Activated CD8-positive, alpha-beta memory T cell treated with anti-CD3 and anti-CD28 coated beads for 1 hour (primary cell): ENCODE measurements at places on chromosomes 3 and 15.

- DNase-seq = no peak
Observed at GRCh38 chr15:42206406-42206805, 1.7 kb downstream of the VPS39 start.

DNA sequence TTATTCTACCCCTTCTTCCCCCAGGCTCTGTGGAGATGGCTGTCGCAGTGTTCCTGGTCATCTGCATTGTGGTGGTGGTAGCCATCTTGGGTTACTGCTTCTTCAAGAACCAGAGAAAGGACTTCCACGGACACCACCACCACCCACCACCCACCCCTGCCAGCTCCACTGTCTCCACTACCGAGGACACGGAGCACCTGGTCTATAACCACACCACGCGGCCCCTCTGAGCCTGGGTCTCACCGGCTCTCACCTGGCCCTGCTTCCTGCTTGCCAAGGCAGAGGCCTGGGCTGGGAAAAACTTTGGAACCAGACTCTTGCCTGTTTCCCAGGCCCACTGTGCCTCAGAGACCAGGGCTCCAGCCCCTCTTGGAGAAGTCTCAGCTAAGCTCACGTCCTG, 12.9 kb downstream of the SPINT1 start:
- DNase-seq = no peak

DNA sequence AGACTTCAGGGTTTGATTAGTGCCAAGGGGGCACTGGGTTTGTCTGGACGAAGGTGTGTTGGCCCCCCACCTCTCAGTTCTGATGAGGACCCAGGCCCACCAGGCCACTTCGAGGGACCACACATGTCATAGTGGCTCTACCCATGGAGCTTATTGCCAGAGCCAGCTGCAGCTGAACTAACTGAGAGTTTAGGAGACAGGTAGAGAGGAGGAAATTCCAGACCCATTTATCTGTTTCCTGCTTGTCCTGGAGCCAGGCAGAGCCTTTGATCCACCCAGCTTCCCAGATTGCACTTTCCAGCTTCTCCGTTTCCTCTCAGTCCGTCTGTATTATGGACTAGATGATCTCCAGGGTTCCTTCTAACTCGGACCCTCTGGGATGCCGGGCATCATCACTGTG, 20.9 kb downstream of the SLC24A1 start:
- DNase-seq = no peak

GRCh38 chr3:125622381-125622791, 27.1 kb upstream of the OSBPL11 start:
- DNase-seq = no peak

- no peak for DNase-seq
Observed at GRCh38 chr3:100963041-100963440, 30.2 kb downstream of the ABI3BP start.

GRCh38 chr3:72440491-72440890, 407.8 kb downstream of the SHQ1 start:
- DNase-seq = no peak

- DNase-seq = no peak
Observed at GRCh38 chr15:70362886-70363285, 265.2 kb upstream of the TLE3 start.

GRCh38 chr3:106058475-106058874, 189.7 kb upstream of the CBLB start:
- no peak for DNase-seq

GRCh38 chr3:31777092-31777491, 204.0 kb downstream of the OSBPL10 start:
- no peak for DNase-seq

DNA sequence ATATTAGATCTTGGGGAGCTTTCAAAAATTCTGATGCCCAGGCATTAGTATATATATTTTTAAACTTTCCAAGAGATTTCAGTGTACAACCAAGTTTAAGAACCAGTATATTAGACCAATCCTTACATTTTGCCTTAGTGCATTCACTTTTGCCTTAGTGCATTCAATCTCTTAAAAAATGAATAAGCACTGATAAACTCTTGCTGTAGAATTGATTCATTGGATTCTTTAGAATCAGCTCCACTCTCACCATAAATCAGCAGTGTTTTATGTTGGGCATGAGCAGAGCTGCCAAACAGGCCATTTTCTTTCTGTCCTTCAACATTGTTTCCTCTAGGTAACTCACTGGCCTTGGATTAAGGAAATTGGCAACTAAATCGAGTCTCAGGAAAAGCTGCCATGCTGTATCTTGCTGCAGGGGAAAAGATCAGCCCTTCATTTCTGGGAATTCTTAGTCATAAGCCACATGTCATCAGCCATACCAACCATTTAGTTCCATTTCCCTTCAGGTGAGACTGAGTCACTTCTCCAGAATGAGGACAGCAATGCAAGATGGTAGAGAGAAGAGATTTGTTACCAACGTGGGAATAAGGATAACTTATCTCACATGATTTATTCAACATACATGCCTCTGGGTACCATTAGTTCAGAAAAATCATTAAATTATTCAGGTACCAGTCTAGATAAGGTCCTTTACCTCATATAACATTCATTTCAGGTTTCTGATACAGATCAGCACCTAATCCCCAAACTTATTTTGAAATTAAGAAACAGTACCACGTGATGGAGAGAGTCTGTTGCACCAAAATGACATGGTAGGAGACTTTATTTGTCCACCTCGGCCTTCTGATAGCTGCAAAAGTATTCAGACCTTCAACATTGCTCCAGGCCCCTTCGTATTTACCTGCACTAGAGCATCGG, 192.5 kb downstream of the P3H2 start:
- DNase-seq = no peak

DNA sequence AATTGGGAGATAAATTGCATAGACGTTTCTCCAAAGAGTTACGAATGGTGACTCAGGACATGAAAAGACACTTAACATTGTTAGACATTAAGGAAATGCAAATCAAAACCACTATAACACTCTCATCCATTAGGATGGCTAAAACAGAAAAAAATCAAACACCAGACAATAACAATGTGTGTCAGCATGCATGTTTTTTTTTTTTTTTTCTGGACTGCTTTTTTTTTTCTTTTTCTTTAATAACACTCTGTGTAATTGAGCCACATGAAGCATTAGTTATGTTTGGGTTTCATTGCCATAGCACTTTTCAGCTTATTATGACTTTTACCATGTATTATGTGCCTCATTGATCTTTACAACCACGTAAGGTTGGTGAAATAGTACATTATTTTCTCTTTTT, 95.0 kb downstream of the NFKBIZ start:
- no peak for DNase-seq

DNA sequence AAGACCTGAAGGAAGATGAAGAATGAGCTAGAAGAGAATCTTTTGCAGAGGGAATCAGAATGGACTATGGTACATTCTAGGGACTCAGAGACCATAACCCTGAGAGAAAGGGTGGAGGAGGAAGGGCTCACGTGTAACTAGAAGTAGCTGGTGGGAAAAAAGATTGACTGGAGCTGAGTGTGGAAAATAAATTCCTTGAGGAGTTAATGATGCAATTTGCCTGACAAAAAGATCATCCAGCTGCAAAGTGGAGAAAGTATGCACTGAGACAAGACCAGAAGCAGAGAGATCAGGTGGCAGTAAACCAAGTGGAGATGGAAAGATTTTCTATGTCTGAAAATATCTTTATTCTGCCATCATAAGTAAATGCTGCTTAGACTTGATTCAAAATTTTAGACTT, 52.9 kb upstream of the TBL1XR1 start:
- DNase-seq = no peak

GRCh38 chr15:55124616-55125015, 72.1 kb downstream of the RSL24D1 start:
- DNase-seq = no peak

DNA sequence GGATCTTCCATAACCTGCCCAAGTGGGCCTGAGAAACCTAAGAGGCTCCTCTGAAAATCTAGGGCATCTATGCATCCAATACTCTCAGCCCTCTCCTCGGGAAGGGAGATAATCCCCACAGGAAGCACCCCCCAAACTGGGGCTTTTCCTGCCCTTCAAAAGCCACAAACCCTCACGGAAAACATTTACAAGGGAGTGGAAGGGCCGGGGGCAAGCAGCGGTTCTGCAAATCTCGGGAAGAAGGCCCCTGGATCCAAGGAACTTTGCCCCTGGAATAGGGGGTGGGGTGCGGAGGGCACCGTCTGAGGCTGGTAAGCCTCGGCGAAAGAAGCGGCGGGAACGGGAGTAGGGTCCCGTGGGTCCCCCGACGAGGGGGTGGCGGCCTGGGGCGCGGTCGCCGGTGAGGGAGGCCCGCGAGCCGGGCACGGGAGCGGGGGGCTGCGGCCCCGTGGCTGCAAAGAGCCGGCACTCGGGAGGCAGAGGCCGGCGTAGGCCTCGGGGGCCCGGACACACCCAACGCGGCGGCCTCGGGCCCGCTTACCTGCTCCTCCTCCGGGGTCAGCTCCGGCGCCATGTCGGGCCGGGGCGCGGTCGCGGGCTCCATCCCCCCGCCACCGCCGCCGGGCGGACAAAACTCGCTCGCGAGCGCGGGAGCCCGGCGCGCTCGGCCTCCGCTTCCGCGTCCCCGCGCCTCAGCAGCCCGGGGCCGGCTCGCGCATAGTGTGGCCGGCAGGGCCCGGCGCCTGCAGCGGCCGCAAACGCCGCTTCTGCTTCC, 755 bp downstream of the PTPN9 start:
- DNase-seq = no peak

GRCh38 chr15:40157778-40158447, 3.0 kb upstream of the BUB1B start:
- DNase-seq = no peak

DNA sequence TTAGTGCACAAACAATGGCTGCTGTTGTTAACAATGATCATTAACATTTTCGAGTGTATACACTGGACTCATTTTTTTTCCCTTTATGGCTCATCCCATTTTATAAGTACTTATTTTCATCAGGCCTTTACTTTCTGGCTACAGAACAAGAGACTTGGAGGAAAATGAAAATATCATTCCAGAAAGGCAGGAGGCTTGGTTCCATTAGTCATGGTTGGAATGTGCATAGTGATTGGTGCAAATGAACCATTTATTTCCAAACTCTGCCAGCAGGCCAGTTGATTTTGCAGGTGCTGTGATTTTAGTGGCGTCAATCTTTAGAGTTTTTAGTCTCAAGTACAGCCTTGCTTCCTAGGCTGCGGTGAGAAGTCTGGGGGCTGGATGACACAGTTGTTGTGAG, 151.8 kb downstream of the ITPR1 start:
- DNase-seq = no peak

GRCh38 chr3:48107227-48107626, 81.0 kb downstream of the CDC25A start:
- no peak for DNase-seq

DNA sequence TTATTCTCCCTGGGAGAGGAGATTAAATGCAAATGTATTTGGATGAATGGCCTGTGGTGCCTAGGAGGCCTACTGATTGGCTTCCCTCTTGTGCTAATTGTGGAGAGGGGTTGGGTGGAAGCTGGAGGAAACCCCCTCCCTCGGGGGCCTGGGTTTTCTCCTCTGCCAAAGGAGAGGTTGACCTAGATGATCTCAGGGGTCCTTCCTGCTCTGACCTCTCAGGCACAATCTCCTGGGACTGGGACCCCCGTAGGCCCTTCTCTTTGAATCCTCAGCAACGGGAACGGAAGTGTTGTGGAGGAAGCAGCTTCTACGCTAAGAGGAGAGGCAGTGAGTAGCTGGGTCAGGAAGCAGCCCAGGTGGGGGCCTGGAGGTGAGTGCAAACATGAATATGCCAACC, 40.5 kb upstream of the MAGEF1 start:
- no peak for DNase-seq

DNA sequence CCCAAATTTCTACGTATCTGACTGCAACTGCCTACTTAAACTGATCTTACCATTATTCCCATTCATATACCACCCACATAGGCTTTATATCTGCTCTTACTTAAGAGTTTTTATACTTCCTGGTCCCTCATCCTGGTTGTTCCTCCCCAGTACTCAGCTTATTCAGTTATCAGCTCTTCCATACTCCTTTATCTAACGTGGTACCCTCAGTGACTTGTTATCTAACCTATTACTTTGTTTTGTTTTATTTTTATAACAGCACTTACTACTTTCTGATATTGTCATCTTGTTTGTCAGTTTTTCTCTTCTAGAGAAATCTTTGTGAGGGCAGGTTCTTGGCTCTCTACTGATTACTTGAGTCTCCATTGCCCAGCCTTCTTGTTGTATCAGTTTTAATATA, 100.6 kb downstream of the ZNF609 start:
- DNase-seq = no peak

GRCh38 chr3:151395806-151396205, 11.3 kb upstream of the P2RY12 start:
- no peak for DNase-seq

DNA sequence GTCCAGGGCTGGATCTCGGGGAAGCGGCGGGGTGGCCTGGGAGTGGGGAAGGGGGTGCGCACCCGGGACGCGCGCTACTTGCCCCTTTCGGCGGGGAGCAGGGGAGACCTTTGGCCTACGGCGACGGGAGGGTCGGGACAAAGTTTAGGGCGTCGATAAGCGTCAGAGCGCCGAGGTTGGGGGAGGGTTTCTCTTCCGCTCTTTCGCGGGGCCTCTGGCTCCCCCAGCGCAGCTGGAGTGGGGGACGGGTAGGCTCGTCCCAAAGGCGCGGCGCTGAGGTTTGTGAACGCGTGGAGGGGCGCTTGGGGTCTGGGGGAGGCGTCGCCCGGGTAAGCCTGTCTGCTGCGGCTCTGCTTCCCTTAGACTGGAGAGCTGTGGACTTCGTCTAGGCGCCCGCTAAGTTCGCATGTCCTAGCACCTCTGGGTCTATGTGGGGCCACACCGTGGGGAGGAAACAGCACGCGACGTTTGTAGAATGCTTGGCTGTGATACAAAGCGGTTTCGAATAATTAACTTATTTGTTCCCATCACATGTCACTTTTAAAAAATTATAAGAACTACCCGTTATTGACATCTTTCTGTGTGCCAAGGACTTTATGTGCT, 527 bp downstream of the B2M start:
- peak; percentile 39 for DNase-seq

DNA sequence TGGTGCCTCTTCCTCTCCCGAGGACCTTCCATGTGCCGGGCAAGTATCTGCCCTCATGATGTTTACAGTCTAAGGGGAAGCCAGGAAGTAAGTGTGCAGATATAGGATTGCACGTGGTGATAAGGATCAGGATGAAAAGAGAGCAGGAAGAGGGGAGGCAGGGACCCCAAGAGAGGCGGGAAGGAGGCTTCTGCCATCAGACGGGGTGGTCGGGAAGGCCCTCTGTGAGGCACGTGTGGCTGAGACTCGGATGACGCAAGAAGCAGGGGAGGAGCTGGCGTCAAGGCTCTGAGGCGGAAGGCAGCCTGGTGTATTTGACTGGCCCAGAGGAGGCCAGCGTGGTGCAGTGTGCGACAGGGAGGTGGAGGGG, 762 bp upstream of the IQSEC1 start:
- DNase-seq = no peak

GRCh38 chr3:31508452-31509146, 24.1 kb upstream of the STT3B start:
- DNase-seq = no peak

GRCh38 chr3:24363242-24363641, 131.4 kb downstream of the THRB start:
- DNase-seq = no peak

DNA sequence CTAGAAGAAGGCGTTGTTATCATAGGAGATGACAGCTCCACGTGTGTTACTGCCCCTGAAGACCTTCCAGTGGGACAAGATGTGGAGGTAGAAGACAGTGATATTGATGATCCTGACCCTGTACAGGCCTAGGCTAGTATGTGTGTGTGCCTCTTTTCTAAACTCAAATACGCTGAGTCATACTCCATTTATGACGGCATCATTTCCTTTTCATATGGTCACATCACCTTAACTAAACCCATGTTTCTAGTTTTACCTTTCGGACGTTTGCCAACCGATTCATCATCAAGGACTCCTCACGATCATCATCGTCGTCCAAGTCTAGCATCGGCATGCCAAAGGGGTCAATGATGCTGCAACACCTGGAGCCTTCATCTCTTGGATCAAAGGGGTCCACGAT, 149.0 kb downstream of the CBLB start:
- no peak for DNase-seq
